HL-60 (cell line): ENCODE measurements at places on chromosomes 5 and 9.

GRCh38 chr9:97386733-97387503 is 25.0 kb upstream of the TDRD7 start:
- DNase-seq: peak; percentile 52

GRCh38 chr5:159333545-159333925 is 3.2 kb upstream of the IL12B start:
- no peak for DNase-seq

- no peak for DNase-seq
Observed at GRCh38 chr9:33193818-33194217, 26.7 kb upstream of the B4GALT1 start.

GRCh38 chr5:55997742-55998351 is 3.1 kb upstream of the IL6ST start:
- no peak for DNase-seq

DNA sequence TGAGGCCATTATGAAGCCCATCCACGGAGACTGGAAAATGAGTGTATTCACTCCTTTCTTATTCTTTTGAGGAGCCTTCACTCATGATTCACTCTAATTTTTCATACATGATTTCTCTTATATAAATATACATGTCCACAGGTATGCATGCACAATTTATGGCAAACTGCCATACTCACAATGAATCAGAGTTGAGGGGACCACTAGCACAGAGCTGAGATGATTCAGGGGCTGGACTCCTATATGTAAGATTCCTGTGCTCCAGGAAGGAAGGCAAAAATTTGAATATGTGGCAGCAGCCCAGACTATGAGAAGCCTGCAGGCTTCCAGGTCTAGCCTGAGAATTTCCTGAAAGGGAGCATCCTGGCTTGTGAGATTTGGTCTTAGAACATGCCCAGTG is 484.6 kb downstream of the PRELID2 start:
- no peak for DNase-seq
